Endodermal cell (in vitro differentiated cells): ENCODE measurements at places on chromosomes 2 and 18.

GRCh38 chr2:45754131-45755010 lies 102.9 kb downstream of the PRKCE start:
- no peak for DNase-seq

GRCh38 chr2:195985741-195986140 lies 82.9 kb downstream of the DNAH7 start:
- DNase-seq = no peak

- peak; percentile 51 for DNase-seq
Measured at GRCh38 chr2:151907286-151908203, 79.3 kb upstream of the ARL5A start.

DNA sequence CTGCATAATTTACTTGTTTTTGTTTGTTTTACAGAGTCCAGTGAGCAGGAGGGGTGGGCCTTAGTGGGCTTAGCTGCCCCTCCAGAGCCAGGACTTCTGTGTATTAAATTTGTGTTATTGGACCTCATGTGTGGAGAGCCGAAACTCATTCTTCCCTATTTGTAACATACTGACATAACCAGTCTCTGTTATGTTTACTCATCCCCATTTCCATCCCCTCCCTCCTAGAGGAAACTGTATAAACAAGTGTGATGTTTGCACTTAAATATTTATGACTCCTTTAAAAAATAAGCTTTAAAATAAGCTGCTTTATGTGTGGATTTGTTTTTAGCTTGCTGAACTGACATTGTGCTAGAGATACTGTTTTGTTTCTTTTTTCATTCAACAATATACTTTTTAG lies 13.8 kb downstream of the ZNF512 start:
- DNase-seq = no peak

- no peak for DNase-seq
Measured at GRCh38 chr2:235945608-235946140, 222.5 kb downstream of the GBX2 start.

DNA sequence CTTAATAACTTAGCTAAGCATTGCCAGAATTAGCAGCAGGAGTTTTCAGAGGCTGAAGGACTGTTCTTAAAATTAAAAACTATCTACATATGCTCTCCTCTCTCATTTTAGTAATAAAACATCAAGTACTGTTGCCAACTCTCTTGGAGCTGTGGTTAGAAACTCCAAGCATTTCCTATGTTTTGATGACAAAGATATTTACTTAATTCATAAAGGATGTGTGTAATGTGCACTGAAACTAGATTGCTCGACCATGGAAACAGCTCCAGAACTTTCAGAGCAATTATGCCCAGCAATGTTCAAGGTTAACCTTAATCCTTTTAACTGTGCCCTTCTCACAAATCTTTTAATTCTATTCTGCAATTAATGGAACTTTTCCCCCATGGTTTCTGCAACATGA lies 8.4 kb downstream of the GRP start:
- DNase-seq = no peak

GRCh38 chr18:35949903-35950627 lies 22.4 kb upstream of the RMP24 start:
- peak; percentile 89 for DNase-seq

DNA sequence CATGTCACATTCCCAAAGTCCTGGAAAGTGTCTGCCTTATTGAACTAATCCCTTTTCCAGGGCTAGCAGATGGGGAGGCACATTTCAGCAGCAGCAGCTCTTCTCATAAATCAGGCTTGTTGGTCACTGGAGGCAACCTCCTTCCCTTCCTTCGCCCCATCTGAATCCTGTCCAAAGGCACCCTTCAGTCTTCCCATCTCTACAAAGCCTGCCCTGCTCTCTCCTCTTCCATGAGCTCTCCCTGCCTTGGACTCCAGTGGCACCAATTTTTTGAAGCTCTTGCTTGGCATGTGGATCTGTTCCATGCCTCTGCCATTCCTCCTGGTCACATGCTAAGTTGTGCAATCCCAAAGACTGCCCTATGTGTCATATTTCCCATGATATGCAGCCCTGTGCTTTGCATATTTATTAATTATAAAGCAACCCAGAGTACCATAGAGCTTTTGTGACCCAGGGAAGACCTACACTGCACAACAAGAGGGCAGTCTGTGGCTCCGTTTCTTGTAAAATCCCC lies 70.3 kb downstream of the ANTXR1 start:
- no peak for DNase-seq

DNA sequence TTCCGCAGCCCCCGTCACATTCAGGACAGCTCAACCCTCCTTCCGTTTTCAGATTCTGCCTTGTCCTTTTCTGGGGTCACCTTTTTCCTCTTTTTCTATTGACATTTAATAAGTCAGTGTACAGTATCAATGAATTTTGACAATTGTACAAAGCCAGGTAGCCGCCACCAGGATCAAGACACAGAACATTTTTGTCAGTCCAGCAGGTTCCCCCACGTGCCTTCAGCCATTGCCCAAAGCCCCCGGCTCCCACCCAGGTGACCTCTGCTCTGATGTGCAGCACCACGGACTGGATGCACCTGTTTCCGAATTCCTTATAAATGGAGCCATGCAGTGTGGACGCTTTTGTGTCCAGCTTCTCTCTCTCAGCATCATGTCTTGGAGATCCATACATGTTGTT lies 30.0 kb downstream of the CROCC2 start:
- DNase-seq = peak; percentile 13

DNA sequence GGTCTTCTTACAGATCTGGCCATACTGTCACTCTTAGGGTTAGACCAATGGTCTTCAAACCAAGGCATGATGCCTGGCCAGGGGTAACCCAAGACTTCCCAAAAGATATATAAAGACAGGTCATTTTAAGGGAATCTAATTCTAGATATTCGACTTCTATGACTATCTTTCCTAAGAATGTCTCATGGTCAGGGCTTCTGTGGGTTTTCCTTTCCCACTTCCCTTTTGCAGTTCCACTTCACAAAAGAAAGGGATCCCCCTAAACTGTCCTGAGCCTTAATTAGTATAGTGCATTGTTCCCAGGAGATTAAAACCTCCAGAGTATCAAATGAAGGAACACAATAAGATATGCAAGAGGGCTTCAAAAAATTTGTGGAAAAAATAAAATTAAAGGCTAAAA lies 223.6 kb upstream of the SIX2 start:
- no peak for DNase-seq

- no peak for DNase-seq
Measured at GRCh38 chr2:189287982-189288521, 108.5 kb upstream of the COL5A2 start.

DNA sequence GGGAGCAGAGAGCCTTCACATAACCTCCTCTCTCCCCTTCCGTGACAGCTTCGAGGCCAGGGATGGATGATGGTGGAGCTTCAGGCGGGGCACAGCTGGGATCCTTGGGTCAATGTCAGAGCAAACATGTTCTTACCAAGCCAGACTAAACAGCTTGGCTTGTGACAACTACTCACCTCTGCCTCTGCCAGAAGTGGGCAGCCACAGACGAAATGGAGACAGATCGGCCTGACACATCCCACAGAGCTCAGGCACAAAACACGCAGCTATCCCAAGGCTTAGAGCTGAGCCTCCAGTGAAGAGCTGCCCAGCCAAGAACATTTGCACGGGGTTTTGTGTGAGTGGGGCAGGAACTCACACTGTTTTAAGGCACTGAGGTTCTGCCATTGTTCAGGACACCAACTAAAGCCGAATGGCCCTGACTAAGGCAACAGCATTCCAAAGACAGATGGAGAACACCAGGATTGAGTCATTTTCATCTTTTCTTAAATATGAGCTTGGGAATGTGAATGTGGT lies 12.8 kb downstream of the PXDN start:
- peak; percentile 55 for DNase-seq

- DNase-seq = peak; percentile 80
Measured at GRCh38 chr2:207765547-207765946, 4.2 kb downstream of the FZD5 start.

DNA sequence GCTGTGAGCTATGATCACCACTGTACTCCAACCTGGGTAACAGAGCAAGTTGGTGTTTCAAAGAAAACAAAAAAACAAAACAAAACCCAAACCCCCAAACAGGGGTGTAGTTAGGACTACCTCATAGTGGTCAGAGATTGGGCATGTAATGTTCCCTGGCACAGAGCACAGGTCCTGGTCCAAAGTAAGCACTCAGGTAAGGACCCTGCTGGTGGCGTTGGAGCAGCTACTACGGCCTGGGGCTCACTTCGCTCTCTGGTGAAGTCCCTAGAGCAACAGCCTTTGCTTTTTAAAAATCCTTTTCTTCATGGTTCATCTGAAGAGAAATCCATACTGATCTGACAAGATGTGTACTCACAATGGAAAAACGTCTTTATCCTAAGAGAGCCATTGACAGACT lies 130.4 kb downstream of the ZNF236 start:
- no peak for DNase-seq

DNA sequence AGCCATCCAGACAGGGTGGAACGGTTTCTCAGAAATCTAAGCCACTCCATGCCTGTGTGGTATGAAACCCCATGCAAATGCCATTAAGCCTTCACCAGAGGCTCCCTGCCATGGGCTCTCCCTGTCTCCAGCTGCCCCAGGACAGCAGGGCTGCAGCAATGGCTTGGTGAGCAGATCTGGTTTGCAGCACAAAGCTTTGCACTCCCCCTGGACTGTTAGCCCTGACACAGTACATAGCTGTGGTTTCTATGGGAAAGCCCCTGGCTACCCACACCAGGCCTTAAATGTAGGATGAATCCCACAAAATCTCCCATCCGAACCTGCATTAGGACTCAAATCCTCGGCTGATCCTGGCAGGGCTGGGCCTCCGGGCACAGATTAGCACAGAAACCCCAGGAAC lies 291.6 kb downstream of the TNS1 start:
- DNase-seq = no peak

- DNase-seq = peak; percentile 84
Measured at GRCh38 chr2:2331881-2332280, 806 bp upstream of the MYT1L start.

DNA sequence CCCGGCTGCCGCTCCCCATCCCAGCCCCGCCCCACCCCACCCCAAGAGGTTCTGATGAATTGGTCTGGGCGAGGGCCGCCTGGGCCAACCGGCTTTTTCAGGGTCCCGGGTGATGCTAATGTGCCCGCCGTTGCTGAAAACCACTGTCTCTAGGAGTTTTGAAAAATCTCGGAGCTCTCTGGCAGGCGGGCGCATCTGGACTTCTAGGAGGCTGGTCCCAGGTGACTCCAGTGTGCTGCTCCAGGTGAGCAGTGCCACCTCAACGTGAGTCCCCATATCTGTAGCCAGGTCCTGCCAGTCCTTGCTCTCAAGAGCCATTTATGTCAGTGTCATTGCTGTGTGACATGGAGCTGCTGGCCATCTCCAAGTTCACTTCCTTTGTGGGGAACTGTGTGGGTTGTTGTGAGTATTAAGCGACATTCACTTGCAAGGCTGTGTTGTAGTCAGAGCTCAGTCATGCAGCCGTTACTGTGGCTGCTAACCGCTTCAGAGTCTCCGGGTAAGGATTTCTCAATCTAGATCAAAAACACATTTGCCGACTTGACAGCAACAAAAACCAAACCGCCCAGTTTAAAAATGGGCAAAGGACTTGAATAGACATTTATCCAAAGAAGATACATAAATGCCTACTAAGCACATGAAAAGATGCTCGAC lies at the start of gene RFX8:
Gene RFX8, minus strand, starts transcription at position 382 of the 654 bp plus-strand sequence. CDS start 8,264 bp downstream, outside the sequence.
- peak; percentile 63 for DNase-seq

DNA sequence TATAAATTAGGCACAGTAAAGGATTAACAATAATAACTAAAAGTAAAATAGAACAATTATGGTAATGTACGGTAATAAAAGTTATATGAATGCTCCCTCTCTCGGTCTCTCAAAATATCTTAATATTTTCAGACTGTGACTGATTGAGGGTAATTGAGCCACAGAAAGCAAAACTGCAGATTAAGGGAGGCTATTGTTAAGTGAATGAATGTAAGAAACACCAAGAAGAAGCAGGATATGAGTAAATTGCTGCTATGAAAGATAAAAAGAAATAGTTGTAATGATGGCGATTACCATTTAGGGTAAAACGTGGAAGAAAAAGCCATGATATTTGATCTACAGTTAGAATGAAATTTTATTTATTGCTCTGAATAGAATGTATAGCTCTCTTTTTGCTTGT lies 24.1 kb downstream of the GULP1 start:
- DNase-seq = no peak

DNA sequence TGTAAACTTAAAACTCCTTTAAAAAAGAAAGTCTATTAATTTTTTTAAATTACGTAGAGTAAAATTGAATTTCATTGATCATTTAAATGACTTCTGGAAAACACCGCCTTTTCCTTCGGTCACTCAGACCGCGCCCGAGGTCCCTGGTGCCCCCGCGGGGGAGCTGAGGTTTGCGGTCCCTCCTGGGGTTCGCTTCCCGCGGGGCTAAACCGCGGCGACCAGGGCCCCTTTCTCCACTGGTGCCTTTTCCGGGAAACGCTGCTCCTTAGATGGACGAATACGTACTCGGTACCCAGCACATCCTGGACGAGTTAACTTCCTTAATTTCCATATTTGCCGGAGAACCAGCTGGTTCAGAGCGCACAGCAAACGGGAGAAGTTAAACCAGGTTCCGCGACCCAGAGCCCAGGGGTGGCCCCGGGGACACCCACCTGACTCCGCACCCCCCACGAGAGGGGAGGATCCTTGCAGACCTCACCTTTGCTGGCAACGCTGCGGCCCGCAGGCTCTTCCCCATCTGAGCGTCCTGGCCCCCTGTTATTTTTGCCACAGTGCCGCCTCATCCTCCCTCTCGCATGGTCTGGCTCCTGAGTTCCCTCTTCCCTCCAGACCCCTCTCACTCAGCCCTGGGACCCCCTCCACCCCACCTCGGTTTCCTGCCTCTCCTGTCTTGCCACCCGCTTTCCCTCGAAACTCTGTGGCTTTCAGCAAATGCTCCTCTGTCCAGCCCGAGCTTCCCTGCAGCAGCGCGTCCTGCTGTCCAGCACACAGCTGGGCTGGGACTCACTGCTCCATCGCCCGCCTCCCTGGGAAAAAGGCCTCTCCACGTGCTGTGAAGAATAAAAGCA lies 420.0 kb upstream of the MYT1L start:
- DNase-seq = no peak

- no peak for DNase-seq
Measured at GRCh38 chr2:224086226-224086914, 47.3 kb upstream of the SERPINE2 start.

- no peak for DNase-seq
Measured at GRCh38 chr2:72570413-72570812, 255.4 kb downstream of the EXOC6B start.

GRCh38 chr2:154402213-154402612 lies 296.3 kb upstream of the KCNJ3 start:
- DNase-seq = no peak

GRCh38 chr18:2625217-2625616 lies 30.3 kb upstream of the SMCHD1 start:
- DNase-seq = no peak

DNA sequence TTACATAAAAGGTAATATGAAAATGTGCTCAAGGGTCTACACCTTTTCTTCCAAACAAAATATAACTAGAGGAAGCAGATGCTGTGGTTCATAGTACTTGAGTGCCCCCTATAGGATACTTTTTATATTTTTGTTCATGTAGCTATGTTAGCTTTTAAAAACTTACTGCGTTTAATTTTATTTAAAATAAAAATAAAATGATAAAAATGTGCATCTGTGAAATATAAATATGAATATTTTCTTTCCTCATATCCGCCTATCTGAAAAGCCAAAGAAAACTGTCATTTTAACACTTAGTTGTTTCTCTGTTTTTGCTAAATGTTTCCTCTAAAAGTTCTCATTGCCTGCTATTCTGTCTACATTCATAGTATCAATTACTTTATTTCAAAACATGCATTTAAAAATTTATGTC lies 9.6 kb upstream of the LRP1B start:
- no peak for DNase-seq
